ENCODE measurements at places on chromosomes 7 and 10.

DNA sequence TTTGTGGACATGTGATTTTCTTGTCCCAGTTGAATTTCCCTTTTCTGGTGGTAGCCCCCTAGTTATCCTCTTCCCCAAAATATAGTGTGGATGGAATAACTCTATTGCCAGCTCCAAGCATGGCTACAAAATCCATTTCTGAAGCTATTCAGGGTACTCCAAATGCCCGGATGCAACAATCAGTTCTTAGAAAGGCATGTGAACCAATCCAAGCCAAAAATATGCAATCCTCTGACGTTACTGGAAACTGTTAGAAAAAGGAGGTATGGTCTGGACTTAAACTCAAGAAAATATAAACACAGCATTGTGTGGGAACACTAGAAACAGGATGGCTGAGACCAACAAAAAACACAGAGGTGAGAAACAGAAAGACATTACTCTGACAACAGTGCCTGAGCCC is 347.0 kb downstream of the GPAM start:
- DNase-seq = no peak

DNA sequence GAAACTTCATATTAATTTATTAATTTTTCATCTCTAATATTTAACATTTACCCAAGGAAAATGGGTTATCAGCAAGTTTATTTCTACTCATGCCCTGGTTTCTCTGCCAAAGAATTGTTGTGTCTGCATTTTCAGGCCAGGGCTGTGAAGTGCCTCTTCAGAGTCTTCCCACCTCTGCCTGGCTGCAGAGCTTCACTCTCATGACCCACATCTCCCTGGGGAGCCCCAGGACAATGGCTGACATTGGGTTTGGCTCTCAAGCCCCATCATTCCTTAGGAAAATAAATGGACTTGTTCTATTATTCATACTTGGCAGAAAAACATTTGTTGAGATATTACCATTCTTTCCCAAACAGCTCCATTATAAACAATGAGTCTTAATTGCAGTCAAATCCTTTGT is 30.3 kb downstream of the CACNA2D1 start:
- DNase-seq = no peak

- DNase-seq = no peak
These were observed 23.2 kb upstream of the LAMB1 start for GRCh38 chr7:108026116-108026515.

DNA sequence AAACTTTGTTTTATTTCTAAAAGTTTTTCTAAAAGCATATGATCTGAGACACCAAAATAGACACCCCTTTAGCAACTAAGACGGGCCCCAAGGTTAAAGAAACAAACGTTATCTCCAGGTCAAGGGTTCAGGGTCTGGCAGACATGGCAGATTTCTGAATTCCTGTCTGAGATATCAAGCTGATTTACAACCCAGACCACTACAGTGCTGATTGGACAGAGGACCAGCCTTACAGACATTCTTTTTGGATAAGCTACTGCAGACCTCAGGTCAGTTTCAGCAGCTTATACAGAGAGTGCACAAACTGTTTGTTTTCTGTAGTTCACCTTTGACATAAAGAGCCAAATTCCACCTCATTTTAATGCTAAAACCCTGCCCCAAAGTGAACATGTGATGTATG is 34.8 kb downstream of the SVOPL start:
- no peak for DNase-seq

GRCh38 chr10:130251766-130252165 is 115.6 kb downstream of the GLRX3 start:
- no peak for DNase-seq

GRCh38 chr7:35524112-35524804 is 170.7 kb downstream of the HERPUD2 start:
- no peak for DNase-seq

DNA sequence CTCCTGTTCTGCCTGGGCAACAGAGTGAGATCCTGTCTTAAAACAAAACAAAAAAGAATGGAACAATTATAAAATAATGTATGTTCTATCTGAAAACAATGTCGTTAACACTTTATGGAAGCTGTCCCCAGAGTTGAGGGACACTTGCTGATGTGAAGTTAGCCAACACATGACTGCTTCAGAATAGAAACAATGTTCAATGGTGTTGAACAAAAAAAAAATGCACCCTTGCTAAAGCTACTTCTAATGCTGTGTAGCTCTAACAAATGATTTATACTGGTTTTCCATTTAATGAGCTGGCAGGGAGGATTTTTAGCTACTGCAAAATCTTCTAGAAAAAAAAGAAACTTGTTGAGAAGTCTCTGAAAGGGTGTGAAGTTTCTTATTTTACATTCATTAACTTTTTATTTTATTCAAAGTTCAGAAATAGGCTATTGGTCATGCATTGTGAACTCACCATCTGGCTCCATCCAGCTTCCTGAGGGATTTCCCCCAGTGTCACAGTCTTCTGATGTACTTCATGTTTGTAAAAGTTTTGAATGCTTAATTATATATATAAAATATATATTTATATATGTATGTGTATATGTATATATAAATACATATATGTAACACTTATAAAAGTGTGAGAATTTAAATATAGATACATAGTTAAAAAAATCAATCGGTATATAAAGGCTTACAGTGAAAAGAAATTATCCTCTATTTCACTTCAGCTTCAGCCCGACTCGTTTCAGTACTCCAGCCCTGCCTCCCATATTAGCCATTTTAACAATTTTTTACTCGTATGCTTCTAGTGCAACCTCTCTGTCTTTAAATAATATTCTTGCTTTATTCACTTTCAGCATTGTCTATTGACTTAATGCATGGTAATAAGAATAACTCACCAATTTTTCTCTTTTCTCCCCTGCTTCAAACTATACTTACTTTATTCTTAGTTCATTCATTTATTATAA is 35.0 kb downstream of the HDAC9 start:
- no peak for DNase-seq

DNA sequence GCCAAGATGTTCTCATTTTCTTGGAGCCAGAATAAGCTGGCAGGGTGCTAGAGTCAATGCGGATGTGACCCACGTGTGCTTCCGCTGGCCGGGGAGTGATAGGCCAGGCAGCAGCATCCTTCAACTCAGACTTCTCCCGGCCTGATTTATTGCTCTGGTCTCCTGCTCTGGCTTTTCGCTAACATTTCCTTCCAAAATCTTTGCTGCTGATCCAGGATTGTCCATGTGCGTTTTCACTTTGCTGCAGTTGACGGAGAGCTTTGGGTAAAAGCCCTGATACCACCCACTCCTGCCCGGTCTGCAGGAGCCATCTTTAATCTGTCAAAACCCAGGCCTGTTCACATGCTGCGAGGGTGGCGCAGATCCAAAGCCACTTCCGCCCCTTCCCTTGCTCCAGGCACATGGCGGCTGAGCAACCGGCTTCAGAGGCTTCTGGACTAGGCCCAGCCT is 106.8 kb downstream of the CYP26A1 start:
- no peak for DNase-seq

DNA sequence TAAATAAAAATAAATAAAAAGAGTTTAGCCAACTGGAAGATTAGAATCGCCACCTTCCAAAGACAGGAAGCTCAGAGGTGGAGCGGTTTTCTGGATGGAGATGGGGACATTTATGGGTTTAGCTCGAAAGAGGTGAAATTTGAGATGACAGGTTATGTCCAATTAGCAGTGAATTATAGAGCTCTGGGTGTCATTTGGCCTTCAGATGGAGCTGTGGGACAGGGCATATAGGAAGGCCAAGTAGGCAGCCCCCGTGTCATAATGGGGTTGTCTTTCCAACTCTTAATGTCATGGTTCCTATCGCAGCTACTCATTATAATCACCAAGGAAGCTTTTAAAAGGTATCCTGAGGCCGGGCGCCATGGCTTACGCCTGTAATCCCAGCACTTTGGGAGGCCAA is 21.0 kb upstream of the EEPD1 start:
- no peak for DNase-seq

DNA sequence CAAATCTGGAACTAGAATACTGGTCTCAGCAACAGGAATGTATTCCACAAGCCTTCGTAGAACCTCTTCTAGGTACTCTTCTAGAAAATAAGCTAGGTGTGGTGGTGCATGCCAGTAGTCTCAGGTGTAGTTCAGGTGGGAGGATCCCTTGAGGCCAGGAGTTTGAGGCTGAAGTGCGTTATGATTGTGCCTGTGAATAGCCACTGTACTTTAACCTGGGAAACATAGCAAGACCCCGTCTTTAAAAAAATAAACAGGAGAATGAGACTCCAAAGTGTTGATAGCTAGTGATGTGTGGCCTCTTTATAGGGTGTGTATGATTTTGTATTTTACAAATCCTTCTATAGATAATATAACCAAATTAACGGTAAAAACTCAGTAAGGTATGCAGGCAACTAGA is 1.5 kb upstream of the ZNF775 start:
- no peak for DNase-seq

- no peak for DNase-seq
These were observed 359.8 kb upstream of the MTPN start for GRCh38 chr7:136336932-136337331.

DNA sequence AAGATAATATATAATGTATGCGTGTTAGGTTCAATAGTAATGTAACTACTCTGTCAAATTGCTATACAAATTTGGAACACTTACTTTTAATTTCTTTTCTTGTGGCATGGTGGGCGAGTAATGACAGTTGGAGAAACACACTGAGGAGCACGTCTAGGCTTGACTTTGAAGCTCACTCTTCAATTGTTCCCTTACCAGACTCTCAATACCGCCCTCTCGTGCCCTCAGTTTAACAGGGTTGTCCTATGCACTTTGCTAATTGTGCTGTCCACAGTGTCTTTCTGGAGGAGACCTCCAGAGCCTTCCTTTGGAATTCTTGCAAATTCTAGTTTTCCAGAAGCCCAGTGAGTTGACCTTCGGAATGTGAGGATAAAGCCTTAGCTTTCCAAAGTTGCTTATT is 107.2 kb upstream of the RELN start:
- peak; percentile 59 for DNase-seq

DNA sequence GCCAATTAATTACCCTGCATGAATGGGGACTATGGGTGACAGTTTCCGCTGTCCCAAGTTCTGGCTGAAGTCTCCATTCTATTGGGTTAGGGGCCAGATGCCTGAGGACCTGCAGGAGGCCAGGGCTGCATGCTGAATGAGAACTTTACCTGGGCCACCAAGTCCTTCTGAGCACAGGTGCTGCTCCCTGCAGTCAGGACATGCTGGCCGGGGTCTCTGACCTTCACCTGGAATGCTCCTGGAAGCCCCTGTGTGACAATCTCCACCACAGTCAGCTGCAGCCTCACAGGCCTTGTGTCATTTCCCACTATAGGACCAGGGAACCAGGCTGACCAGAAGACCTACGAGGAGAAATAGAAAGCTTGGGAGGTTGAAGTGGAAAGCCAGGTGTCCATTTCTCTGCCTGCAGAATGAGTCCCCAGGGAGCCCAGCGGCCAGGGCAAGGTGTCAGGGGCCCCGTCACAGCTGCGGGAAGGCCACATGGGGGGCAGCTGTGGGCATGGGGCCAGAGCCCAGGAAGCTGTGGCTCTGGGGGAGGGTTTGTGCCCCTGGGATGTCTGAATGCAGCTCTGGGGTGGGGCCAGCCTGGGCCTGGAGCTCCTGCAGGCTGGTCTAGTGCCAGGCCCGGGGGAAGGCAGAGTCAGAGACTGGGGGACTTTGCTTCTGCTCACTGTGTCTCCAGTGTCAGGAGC is 5.6 kb upstream of the GIMAP8 start:
- no peak for DNase-seq

GRCh38 chr10:53667063-53667462 is 894.5 kb upstream of the MBL2 start:
- DNase-seq = no peak

DNA sequence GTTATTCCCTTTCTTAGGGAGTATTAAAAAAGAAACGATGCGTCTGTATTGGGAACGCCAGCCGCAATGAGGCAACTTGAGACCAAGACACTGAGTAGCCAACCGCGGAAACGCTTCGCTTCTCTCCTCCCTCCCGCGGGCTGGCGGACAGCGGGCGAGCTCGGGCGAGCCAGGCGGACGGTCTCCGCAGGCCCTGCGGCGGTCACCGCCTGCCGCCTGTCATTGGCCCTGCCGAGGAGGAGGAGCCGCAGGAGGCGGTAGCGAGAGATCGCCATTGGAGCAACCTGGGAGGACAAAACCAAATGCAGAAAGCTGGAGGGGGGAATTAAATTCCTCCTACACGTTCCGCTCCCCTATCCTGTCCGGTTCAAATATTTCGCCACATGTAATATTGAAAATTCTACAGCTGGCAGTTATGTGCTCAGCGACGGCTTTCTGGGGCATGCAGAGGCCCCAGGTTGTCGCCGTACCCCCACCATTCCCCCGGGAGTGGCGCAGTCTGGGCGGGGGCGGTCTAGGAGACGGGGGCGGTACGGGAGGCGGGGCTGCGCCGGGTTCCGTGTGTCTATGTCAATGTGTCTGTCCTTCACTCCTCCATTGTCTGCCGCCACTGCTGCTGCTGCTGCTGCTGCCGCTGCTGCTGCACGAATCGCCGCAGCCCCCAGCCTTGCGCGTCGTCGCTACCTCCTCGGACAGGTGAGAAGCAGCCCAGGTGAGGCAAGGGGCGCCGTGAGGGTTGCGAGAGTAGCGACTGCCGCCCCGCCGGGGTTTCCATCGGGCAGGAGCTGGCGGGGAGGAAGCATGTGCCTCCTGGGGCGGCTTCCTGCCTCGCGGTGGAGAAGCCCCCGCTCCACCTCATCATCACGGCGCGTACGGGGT is at the start of the genes ANKMY2 and BZW2:
Gene ANKMY2, minus strand, starts transcription at position 162 of the 879 bp plus-strand sequence. CDS start 181 bp downstream, outside the sequence.
Gene BZW2, plus strand, starts transcription at position 589 of the 879 bp plus-strand sequence. CDS start 19,263 bp downstream, outside the sequence.
- peak; percentile 99 for DNase-seq

DNA sequence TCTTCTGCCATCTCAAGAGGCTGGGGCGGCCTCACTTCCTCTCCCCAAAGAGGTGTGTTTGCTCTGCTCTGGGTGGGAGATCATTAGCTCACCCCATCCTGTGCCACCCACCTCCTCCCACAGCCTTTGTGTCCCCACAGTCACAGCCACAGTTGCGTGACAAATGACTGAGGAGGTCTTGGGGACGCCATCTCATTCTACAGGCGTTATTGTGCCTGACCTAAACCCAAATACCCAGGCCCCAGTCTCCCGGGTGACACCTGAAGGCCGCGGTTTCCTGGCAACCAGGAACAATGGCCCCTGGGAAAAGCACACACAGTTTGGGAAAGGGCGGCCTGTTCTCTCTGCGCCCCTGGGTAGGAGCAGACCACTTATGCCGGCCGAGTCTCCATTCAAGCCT is 51.6 kb downstream of the SLIT1 start:
- no peak for DNase-seq

DNA sequence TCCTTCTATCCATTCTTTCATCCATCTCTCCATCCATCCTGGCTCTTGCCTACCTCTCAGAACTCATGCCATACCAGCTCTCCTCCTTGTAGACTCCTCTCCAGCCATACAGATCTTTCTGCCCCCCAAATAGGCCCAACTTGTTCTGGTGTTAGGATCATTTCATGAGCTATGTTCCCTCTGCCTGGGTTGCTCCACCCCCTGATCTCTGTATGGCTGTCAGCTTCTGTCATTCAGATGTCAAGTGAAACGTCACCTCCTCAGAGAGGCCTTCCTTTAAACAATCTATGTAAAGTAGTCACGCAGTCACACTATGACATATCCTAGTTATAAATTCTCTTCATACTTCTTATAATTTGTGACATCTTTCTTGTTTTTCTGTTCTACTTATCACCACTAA is 42.3 kb upstream of the PNLIPRP3 start:
- no peak for DNase-seq

GRCh38 chr7:121008816-121009215 is 20.3 kb downstream of the CPED1 start:
- DNase-seq = no peak

GRCh38 chr10:27635699-27636270 is 109.8 kb downstream of the MKX start:
- no peak for DNase-seq
